ENCODE measurements at places on chromosomes 7 and 10. TPM values are rescaled to one million over a fixed set of nuclear protein-coding genes. Genes with fewer than 3 reads are reported as not detected.

DNA sequence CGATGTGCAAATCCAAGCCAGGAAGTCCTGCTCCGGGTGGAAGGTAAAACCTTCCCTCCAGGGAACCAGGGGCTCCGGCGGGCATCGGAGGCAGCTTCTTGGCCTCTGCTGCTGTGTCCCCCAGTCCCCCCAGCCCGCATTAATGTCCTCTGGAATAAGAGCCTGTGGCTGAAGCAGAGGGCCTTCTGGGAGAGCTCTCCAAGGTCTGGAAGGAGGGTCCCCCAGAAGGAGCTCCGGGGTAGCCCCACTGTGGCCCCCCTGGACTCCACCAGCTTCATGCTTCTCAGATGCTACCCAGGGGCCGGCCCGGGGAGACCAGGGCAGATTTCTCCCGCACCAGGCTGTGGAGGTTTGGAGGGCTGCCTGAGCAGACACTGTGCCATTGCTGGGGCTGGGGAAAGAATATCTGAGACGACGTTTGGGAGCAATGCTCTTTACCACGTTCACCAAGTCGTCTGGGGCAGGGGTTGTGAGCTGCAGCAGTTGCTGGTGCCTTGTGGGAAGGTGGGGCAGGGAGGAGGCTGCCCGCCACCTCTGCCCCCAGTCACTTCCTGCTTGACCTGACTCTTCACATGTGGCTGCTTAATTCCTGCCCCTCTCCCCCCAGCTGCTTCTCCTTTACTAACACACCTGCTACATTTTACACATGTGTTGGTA, 8.3 kb downstream of the ZNF853 start:
- DNase-seq, result no peak
- peaks cover 16% of the 10 kb centered on the region for H3K36me3 ChIP-seq

GRCh38 chr10:50929670-50930069, 44.2 kb upstream of the A1CF start:
- no peak for DNase-seq
- H3K27me3 ChIP-seq, result peaks cover 10% of the 10 kb centered on the region
- no peak overlapping the region for H3K4me3 ChIP-seq
- no peaks in the 10 kb centered on the region for H3K36me3 ChIP-seq
- H3K4me1 ChIP-seq, result no peaks in the 10 kb centered on the region

- H3K27ac ChIP-seq, result no peak overlapping the region
- peaks cover 37% of the 10 kb centered on the region for H3K4me1 ChIP-seq
Measured at GRCh38 chr7:98288064-98288823, 6.8 kb downstream of the BRI3 start.

DNA sequence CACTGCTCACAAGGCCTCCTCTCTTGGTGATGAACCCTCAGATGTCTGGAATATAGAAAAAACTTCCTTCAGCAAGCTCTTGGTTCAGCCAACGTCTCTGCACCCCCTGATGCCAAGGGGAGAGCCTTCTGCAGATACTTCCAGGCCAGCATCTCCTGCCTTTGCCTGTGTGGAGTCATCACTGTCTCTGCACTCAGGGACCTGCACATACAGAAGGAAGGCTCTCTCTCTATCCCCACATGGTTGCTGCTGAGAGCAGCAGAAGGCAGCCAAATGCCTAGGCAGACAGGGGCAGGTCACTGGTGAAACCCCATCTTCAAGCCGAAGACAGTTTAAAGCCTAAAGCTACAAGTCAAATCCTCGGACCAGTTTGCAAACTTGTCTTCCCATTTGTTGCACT, 137.6 kb downstream of the WDR11 start:
- no peaks in the 10 kb centered on the region for H3K27me3 ChIP-seq
- H3K4me1 ChIP-seq, result no peaks in the 10 kb centered on the region
- no peak for DNase-seq
- H3K27ac ChIP-seq, result no peak overlapping the region

GRCh38 chr10:88409236-88409635, 173.9 kb downstream of the RNLS start:
- peak; percentile 41 for DNase-seq
- H3K36me3 ChIP-seq, result no peaks in the 10 kb centered on the region
- H3K27ac ChIP-seq, result no peak overlapping the region

DNA sequence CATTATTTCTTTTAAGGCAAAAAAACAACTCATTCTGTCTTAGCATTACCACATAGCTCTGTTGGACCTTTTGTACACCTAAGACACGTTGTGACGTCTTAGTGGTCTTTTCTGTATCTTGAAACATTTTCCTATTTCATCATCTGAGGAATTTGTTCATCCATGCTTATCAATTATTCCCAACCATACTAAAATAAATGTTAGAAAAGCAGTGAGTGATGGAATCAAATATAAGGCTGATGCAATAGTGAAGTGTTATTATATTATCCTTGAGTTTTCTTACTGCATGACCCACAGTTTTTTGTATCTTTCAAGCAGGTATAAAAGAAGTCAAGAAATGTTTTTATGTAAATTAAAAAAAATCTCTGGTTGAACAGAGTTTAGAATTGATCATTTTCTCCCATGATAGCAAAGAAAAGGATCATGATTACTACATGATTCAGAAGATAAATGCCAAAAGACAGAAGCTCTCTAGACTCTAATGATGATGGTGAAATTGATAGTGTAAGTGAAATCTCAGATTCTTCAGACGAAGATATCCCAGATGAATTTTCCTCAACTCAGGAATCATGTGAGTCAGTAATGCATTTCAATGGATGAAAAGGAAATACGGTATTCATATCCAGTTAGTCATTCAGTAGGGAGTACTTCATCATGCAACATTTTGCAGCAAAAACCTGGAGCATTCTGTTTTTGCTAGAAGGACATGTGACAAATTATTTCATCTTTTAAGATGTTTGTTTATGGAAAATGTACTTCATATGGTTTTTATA, 51.4 kb downstream of the CELF2 start:
- no peak overlapping the region for H3K27ac ChIP-seq
- H3K4me3 ChIP-seq, result no peak overlapping the region
- H3K36me3 ChIP-seq, result no peaks in the 10 kb centered on the region
- no peak for DNase-seq
- no peaks in the 10 kb centered on the region for H3K27me3 ChIP-seq

DNA sequence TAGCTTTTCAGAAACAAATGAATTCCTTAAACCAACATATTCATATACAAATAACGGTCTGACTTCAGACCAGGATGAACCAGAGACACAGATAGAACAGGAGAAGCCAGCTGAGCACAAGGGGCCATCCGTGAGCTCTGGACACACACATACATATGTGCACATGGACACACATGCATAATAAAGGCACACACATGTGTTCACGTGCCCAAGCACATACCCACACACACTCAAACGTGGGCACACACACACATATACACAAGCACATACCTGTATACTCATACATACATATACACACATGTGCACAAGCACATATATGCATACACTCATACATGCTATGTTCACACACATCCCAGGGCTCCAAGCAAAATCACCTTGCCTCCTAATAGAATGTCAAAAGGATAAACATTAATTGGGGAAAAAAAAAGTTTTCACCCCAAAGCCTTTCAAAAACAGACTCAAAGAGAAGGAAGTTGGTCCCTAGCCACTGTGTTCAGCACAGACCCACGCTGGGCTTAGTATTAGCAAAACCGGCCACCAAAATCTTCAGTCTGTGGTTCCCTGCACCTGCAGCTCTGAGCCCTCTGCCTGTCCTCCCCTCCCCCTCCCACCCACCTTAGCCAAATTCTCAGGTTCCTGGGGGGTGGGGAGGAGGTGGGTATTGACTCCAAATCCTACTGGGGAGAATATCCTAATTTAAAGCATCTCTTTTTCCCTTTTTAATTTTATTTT, 100.4 kb upstream of the MACROH2A2 start:
- no peak overlapping the region for H3K4me3 ChIP-seq
- DNase-seq, result no peak

The CFAP69 gene
- 0.72 TPM for total RNA-seq

The MMP21 gene
- total RNA-seq, result not detected

The RBM20 gene
- under 0.01 TPM for total RNA-seq

The PPP1R17 gene
- not detected for total RNA-seq

The PTER gene
- 6.9 TPM for total RNA-seq
